ENCODE measurements at places on chromosomes 1 and 21. TPM values are rescaled to one million over a fixed set of nuclear protein-coding genes. Genes with fewer than 3 reads are reported as not detected.

DNA sequence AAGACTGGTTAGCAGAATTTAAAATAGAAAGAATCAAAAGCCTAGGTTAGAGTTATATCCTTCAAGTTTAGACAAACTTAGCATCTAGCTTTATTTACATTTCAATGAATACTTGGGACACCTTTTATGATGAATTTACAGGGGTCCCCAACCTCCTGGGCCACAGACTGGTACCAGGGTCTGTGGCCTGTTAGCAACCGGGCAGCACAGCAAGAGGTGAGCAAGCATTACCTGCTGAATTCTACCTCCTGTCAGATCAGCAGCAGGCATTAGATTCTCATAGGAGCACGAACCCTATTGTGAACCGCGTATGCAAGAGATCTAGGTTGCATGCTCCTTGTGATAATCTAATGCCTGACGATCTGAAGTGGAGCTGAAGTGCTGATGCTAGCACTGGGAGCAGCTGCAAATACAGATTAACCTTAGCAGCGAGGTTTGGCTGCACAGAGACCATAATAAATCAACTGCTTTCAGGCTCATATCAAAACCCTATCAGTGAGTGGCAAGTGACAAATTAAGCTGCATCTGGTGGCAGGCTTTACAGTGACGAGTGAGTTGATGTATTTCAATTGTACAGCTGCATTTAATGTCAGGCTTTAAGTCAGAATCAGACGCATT is 82.0 kb downstream of the UCHL5 start:
- DNase-seq, result no peak

GRCh38 chr1:180964595-180964994 is 51.9 kb downstream of the KIAA1614 start:
- DNase-seq, result no peak

- DNase-seq, result no peak
These were observed 124.5 kb downstream of the IGSF21 start for GRCh38 chr1:18232052-18232451.

CFHR2 gene
- total RNA-seq, result not detected

PRDM16 gene
- not detected for total RNA-seq

JUN gene
- total RNA-seq, result 78.7 TPM

LRRN2 gene
- 0.83 TPM for total RNA-seq

SLC44A5 gene
- 3.2 TPM for total RNA-seq
